ENCODE measurements at places on chromosomes 7 and 10.

DNA sequence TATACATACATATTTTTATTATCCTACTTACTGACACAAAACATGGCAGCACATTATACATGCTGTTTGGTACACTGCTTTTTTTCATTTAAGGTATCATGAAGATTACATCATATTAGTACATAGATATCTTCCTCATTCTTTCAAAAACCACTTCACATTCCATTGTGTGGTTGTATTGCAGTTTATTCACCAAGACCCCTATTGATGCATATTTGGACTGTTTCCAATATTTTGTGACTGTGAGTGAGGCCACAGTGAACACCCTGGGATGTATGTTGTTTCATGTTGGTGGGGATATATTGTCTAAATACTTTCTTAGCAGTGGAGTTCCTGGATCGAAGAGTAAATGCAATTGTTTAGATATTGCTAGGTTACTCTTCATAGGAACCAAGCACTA, 39.0 kb downstream of the TFAM start:
- H3K4me3 ChIP-seq: no peak overlapping the region
- H3K27ac ChIP-seq: no peak overlapping the region
- peaks cover 6% of the 10 kb centered on the region for H3K27me3 ChIP-seq
- DNase-seq: no peak

- H3K27me3 ChIP-seq: peaks cover 11% of the 10 kb centered on the region
- H3K4me3 ChIP-seq: no peak overlapping the region
- H3K27ac ChIP-seq: no peak overlapping the region
Observed at GRCh38 chr7:98470485-98471240, 69.8 kb upstream of the BAIAP2L1 start.

- peaks cover 36% of the 10 kb centered on the region for H3K4me1 ChIP-seq
- H3K36me3 ChIP-seq: peaks cover 7% of the 10 kb centered on the region
- H3K4me3 ChIP-seq: no peak overlapping the region
Observed at GRCh38 chr7:123741940-123742339, 6.9 kb downstream of the WASL start.

- peak overlapping the region; percentile 64 for H3K4me3 ChIP-seq
- H3K36me3 ChIP-seq: peaks cover 2% of the 10 kb centered on the region
- H3K27ac ChIP-seq: peak overlapping the region; percentile 60
- DNase-seq: peak; percentile 47
Observed at GRCh38 chr10:4656576-4657194, 169.3 kb upstream of the AKR1E2 start.

DNA sequence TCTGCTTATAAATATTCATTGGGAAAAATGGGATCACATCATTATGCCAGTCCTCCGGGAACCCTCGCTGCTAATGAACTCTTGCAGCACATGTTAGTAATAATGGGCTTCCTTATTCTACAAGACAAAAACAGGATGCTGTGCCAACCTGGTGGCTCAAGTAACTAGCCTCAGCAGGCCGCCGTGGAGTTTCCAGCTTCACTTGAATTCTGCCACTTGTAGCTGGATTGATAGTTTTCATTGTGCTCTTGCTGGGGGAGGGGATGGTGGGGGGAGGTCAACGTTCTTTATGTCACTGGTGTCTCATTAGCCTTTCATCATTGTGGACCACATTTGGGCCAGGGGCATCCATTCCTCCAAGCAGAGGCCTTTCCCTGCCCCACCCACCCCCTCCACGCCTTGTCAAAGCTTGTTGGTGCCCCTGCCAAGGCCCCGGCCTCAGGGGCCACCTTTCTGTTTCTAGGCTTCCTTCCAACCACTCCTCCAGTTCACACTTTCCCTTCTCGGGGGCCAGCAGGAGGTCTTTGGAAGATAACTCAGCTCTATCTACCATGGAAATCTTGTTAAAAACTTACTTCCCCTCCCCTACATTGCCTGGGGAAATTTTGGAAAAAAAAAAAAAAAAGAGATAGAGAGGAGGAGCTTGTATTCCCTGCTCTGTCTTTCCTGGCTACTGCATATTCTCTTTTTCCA, 153.9 kb downstream of the BMPER start:
- H3K4me1 ChIP-seq: peaks cover 68% of the 10 kb centered on the region
- H3K27ac ChIP-seq: peak overlapping the region; percentile 94
- peaks cover 36% of the 10 kb centered on the region for H3K36me3 ChIP-seq
- no peaks in the 10 kb centered on the region for H3K27me3 ChIP-seq

- H3K36me3 ChIP-seq: no peaks in the 10 kb centered on the region
- H3K27ac ChIP-seq: peak overlapping the region; percentile 24
- H3K4me3 ChIP-seq: peak overlapping the region; percentile 83
Observed at GRCh38 chr10:24825551-24825950, 101.9 kb upstream of the ARHGAP21 start.

DNA sequence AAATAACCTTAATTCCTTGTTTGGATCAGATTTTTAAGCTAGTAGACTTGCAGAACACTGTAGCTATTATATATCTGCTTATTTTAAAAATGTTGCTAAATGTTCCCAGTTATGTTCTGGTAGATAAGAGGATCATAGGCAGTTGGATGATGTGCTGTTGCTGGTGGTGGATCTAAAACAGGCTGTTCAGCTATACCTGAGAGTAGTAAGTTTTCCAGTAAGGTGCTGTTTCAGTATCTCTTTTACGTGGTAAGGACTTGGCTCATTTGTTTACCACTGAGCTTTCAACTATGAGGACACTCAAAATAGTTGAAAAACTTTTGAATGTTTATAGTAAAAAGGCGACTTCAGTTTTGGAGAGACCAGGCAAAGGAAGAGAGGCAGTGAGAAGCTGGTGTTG, 180.9 kb downstream of the CDK14 start:
- peaks cover 7% of the 10 kb centered on the region for H3K36me3 ChIP-seq
- DNase-seq: no peak
- no peaks in the 10 kb centered on the region for H3K27me3 ChIP-seq

- H3K27ac ChIP-seq: no peak overlapping the region
- H3K27me3 ChIP-seq: no peaks in the 10 kb centered on the region
- no peak overlapping the region for H3K4me3 ChIP-seq
- H3K4me1 ChIP-seq: no peaks in the 10 kb centered on the region
- no peak for DNase-seq
Observed at GRCh38 chr10:82768040-82768439, 893.0 kb downstream of the NRG3 start.

- no peak for DNase-seq
- no peak overlapping the region for H3K4me3 ChIP-seq
- H3K27ac ChIP-seq: no peak overlapping the region
Observed at GRCh38 chr10:92787557-92788152, 60.7 kb upstream of the EXOC6 start.

GRCh38 chr10:24574161-24574560, 149.5 kb downstream of the ARHGAP21 start:
- no peaks in the 10 kb centered on the region for H3K36me3 ChIP-seq
- H3K27me3 ChIP-seq: peaks cover 7% of the 10 kb centered on the region
- no peak overlapping the region for H3K4me3 ChIP-seq
- H3K4me1 ChIP-seq: peaks cover 12% of the 10 kb centered on the region

- H3K4me3 ChIP-seq: no peak overlapping the region
- no peaks in the 10 kb centered on the region for H3K36me3 ChIP-seq
- no peak for DNase-seq
- H3K27ac ChIP-seq: no peak overlapping the region
- no peaks in the 10 kb centered on the region for H3K27me3 ChIP-seq
Observed at GRCh38 chr7:54014765-54015164, 527.4 kb upstream of the VSTM2A start.

DNA sequence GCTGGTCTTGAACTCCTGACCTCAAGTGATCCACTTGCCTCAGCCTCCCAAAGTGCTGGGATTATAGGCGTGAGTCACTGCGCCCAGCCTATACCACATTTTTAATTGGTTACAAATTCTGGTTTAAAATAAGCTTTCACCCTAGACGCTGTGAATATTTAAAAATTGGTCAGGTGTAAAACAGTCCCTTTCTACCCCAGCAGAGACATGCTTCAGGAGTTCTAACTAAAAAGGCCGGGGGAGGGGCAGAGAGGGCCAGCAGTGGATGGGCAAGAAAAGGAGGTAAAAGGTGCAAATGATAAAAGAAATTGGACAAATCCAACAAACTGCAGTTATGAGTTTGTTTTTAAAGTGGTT, 70.0 kb downstream of the WAPL start:
- no peaks in the 10 kb centered on the region for H3K27me3 ChIP-seq
- peaks cover 25% of the 10 kb centered on the region for H3K36me3 ChIP-seq
- H3K27ac ChIP-seq: no peak overlapping the region
- no peak for DNase-seq

GRCh38 chr10:30455816-30456215, 21.8 kb downstream of the MAP3K8 start:
- DNase-seq: no peak
- no peaks in the 10 kb centered on the region for H3K27me3 ChIP-seq
- H3K27ac ChIP-seq: no peak overlapping the region
- peaks cover 25% of the 10 kb centered on the region for H3K4me1 ChIP-seq
- H3K36me3 ChIP-seq: no peaks in the 10 kb centered on the region
- no peak overlapping the region for H3K4me3 ChIP-seq

Data from HFFc6 (cell line).